ENCODE measurements at places on chromosomes 3 and 15.

- no peak for DNase-seq
Observed at GRCh38 chr15:98628216-98628615, 20.1 kb upstream of the IGF1R start.

DNA sequence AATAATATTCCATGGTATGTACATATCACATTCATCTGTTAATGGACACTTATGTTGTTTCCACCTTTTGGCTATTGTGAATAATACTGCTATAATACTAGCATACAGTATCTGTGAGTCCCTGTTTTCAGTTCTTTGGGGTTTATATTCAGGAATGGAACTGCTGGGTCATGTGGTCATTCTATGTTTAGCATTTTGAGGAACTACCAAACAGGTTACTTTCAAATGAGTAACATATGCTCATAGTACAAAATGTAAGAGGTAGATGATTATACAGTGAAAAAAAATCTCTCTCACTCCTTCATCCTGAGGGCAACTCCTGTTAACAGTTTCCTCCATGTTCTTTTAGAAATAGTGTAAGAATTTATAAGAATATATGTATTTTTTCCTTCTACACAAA, 162.2 kb downstream of the PLD1 start:
- no peak for DNase-seq

GRCh38 chr3:52779011-52779836, 1.8 kb downstream of the ITIH1 start:
- no peak for DNase-seq

GRCh38 chr3:134105876-134106556, 76.3 kb upstream of the SLCO2A1 start:
- no peak for DNase-seq
